ENCODE measurements at places on chromosomes 12 and 14.

DNA sequence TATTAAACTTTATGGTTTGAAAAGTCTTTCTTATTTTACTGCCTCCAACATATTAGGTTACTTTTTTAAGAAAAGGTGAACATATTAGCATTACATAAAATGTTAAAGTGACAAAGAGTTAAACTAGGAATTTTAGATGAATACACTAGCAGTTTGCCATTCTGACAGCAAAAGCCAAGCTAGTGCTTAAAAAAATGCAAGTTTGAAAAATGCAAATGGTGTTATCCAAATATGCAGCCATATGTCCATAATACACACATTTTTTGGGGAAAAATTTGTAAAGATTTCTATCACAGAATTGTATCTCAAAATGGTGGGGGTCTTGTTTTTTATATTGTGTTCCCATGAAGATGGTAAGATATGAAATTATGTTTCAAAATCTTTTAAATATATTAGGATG lies 466.1 kb downstream of the FOXG1 start:
- DNase-seq = no peak

DNA sequence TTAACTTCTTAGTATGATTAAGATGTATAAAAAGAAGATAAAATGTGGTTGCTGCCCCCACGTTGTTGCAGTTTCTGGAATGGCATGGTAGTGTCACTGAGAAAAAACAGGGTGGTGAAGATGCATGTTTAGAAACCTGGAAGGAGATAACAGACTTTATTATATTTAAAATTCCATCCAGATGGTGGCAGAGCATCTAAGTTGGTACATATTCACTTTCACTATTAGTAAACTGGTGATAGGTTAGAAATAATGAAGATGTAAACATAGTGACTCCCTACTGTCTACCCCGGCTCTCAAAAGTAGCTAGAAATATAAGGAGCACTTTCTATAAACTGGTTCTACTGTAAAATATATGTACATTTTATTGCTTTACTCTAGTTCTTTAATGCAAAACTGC lies 279.3 kb downstream of the NPAS3 start:
- DNase-seq = no peak

DNA sequence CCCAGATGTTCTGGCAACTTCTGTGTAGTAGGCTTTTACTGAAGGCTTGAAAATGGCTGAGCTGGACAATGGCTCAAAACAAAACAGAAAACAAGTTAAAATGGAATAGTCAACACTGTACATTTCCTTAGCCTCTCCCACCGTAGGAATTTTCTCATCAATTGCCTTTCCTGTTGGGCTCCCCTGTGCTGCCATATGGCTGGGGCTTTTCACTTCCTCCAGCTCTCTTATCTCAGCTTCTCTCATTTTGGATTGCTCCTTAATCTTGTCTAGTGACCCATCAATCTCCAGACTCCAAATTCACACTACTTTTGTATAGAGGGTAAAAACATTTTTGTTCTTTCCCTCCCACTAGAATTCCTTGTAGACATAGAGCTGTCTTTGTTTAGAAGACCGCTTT lies 50.4 kb upstream of the RPH3A start:
- DNase-seq = no peak

- no peak for DNase-seq
Observed at GRCh38 chr12:62930546-62931425, 4.2 kb downstream of the PPM1H start.

GRCh38 chr14:72463291-72463866 lies 430.5 kb downstream of the DPF3 start:
- DNase-seq = no peak

Measured in activated CD4-positive, alpha-beta T cell treated with anti-CD3 and anti-CD28 coated beads for 4 hours (primary cell).